ENCODE measurements at places on chromosomes 6 and 20. TPM values are rescaled to one million over a fixed set of nuclear protein-coding genes. Genes with fewer than 3 reads are reported as not detected.

The DAAM2 gene
- total RNA-seq: not detected

The MEI4 gene
- not detected for total RNA-seq

The NRSN2 gene
- 21.9 TPM for total RNA-seq

The NOL4L gene
- 24.0 TPM for total RNA-seq

The SLC16A10 gene
- 10.6 TPM for total RNA-seq

The LY86 gene
- 77.3 TPM for total RNA-seq

The FKBP1C gene
- 1.5 TPM for total RNA-seq

The MMP24 gene
- not detected for total RNA-seq
